Purkinje cell (primary cell): ENCODE measurements at places on chromosomes 13 and 19. TPM values are rescaled to one million over a fixed set of nuclear protein-coding genes. Genes with fewer than 3 reads are reported as not detected.

Gene FAM216B
- not detected in 2 replicates for polyA plus RNA-seq

Gene KIR3DL2
- not detected in 2 replicates for polyA plus RNA-seq

Gene NXNL1
- polyA plus RNA-seq: not detected in 2 replicates

Gene TMEM255B
- polyA plus RNA-seq: 1.4 TPM in 1 of 2 replicates, not detected in the other

Gene TGDS
- polyA plus RNA-seq: 3.9 and 7.1 TPM in 2 replicates

Gene ELAVL3
- 4.9 and 6.3 TPM in 2 replicates for polyA plus RNA-seq

Gene MAMSTR
- 1.0 and 1.9 TPM in 2 replicates for polyA plus RNA-seq

Gene AMH
- not detected in 2 replicates for polyA plus RNA-seq

Gene CYP4F12
- not detected in 2 replicates for polyA plus RNA-seq

Gene EHD2
- polyA plus RNA-seq: 0.07 and 0.11 TPM in 2 replicates

Gene ATCAY
- polyA plus RNA-seq: 2.4 and 4.7 TPM in 2 replicates

Gene UBE2L5
- polyA plus RNA-seq: 0.50 and 1.2 TPM in 2 replicates
